ENCODE measurements at places on chromosomes 5 and 9.

- DNase-seq: no peak
These were observed 37.6 kb downstream of the MARCHF6 start for GRCh38 chr5:10391130-10391529.

GRCh38 chr5:74608736-74609601 lies 31.6 kb downstream of the ENC1 start:
- DNase-seq: no peak

GRCh38 chr5:74919487-74919886 lies 53.3 kb upstream of the FAM169A start:
- peak; percentile 61 for DNase-seq

DNA sequence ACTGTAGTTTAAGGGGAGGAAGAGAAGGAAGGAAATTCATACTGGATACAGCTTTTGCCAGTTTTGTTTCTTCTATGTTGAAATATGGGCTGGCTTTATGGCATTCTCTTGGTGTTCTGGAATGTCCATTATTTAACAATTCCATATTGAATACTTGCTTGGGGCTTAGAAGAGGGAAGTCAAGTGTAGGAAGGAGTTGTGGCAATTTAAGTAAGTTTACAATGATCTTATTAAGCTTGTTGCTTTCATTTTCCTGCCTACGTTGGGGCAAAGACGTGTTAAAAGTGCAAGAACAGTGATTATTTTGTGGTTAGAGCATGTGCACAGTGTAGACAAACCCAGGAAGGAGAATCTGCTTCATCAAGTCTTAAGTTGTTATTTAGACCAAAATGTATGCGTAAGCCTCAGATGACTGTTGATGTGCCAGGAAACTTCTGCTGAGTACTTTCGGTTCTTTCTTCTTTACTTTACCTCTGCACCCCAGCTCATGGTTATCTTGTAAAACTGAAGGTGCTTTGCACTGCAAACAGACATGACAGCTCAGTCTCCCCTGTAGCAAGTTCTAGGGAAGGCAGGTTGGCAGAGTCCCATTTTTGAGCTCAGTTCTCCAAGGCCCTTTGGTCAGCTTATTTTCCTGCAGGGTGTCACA lies 75.8 kb downstream of the F2RL2 start:
- no peak for DNase-seq

DNA sequence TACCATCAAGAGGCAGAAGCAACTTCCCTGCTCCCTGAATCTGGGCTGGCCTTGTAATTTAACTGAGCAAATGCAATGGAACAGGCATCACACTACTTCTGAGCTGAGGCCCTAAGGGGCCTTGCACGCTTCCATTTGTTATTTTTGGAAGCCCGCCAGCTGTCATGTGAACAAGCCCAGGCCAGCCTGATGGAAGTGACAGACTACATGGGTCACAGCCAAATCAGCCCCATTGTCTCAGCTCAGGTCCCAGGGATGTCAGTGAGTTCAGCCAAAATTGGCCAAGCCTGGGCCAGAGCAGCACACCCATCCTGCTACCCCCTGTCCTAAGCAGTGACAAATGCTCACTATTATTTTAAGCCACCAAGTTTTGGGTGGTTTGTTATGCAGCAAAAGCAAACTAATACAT lies 72.8 kb downstream of the PRRT1B start:
- DNase-seq: peak; percentile 84

DNA sequence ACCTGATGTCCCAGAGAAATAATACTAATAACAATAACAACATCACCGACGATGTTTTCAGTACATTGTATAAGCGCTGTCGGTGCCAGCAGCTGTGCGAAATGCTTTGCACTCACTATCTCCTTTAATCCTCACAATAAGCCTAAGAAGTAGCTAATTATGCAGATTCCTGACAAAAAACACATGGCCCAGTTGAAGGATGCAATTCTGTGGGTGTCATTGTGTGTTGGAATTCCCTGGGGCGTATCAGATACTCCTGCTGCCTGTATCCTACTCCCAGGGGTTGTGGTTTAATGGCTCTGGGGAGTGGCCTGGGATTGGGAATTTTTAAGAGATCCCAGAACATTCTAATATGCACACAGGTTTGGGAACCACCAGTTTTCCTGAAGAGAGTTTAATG lies 154.0 kb downstream of the RGS3 start:
- DNase-seq: no peak

GRCh38 chr5:75558221-75558620 lies 46.5 kb downstream of the POLK start:
- peak; percentile 83 for DNase-seq

DNA sequence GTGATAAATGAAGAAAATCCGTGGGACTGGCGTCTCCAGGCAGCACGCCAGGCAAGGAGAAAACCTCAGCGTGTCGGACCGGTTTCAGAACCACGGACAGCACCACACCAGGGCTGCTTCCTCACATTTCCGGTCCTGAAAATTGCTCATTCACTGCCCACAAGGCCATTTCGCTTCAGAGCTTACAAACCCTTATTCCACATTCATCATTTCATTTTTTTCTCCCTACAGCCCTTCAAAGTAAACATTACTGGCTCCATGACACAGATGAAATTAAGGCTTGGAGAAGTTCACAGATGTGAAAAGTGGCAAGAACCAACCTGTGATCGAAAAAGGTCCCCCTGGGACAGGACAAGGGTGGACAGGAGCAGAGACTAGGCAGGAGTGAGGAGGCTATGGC lies 1.5 kb upstream of the GPRIN1 start:
- DNase-seq: peak; percentile 85

DNA sequence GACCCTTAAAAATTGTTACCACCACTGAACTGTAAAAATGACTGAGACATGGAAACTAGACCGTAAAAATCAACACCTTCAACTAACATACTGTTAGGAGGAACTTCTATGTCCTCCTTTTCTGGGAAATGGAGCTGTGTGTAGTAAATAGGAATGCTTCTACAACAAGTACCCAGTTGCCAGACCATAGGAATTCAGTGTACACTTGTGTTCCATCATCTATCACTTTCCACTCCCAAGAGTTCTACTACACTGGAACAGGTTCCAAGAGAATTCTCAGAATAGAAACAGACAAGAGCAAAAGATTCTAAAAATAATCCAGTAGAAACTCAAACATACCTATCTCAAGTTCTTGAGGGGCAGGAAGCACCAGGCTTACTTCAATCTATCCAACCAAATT lies 23.6 kb downstream of the UBAP2 start:
- no peak for DNase-seq

DNA sequence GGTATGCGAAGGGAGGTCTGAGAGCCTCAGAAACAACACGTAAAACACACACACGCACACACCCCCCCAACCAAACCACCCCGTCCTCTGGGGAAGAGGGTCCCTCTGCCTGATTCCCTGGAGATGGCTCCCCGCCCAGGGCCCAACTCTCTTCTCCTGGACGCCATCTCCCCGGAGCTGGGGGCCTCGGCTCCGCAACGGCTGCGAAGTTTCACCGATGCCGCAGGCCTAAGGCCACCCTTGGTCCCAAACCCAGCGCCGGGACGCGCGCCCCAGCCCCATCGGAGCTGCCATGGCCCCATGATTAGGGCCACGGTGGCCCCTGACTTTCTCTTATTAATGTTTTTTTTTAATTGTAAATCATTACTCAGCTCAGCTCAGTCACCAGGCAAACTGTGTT lies 181.4 kb upstream of the TBCA start:
- no peak for DNase-seq

DNA sequence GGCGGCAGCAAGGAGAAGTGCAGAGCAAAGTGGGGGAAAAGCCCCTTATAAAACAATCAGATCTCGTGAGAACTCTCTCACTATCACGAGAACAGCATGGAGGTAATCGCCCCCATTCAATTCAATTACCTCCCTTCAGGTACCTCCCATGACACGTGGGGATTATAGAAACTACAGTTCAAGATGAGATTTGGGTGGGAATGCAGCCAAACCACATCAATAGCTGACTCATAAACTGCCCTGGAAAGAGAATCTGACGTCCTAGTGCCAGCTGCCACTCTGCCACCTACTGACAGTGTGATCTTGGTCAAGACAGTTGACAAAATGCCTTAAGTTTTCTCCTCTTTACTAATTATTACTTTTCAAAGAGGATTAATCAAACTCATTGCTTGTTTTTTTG lies 128.3 kb downstream of the GPBP1 start:
- peak; percentile 73 for DNase-seq

DNA sequence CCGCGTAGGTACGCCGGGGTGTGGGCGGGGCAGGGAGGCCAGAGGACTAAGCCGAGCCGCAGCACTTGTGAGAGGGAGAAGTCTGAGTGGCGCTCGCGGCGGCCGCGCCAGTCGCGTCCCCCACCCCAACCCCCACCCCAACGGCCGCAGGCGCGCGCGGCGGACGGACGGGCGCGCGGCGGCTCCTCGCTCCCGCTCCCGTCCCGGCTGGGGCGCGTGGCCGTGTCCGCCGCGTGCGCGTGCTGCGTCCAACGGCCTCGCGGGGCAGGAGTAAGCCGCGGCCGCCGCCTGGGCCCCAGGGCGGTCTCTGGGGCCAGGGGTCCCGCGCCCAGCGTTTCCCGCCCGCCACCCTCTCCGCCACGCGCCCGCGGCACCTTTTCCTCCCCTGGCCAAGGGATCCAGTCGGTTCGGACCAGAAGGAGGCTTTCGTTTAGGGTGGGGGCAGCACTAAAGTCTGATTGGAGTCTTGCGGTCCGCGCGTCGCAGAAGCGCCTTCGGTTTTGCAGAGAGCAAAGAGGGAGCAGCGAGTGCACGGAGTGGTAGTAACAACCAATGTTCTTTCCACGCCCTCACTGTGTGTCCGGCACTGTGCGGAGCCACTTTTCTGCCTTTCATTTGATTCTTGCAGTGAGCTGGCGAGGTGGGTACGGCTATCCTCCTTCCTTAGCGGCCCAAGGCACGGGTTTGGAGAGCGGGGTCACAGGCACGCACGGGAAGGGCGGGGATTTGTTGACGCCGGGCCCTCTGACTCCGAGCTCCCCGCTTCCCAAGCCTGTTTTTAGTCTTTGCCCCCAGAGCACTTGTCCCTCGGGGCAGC lies 483 bp downstream of the G3BP1 start:
- DNase-seq: no peak

- DNase-seq: no peak
These were observed 279.6 kb downstream of the RFX3 start for GRCh38 chr9:3246241-3246640.

DNA sequence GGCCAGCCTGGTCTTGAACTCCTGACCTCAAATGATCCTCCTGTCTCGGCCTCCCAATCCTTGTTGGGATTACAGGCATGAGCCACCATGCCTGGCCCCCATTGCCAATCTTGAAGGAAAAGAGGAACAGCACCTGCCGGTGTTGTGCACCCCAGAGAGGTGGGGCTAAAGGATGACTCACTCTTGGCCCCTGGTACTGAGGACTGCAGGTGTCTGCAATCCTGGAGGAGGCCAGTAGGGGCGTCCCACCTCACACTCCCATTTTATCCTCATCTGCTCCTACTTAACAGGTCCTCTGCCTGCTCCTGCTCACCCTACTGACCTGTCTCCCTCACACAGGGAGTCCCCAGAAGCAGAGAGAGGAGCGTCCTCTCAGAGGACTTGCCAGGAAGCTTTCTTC lies 390.4 kb downstream of the ARHGEF28 start:
- no peak for DNase-seq

- no peak for DNase-seq
These were observed 157.4 kb downstream of the MUSK start for GRCh38 chr9:110825950-110826349.

- no peak for DNase-seq
These were observed 290.2 kb downstream of the DMRT2 start for GRCh38 chr9:1340390-1340789.

DNA sequence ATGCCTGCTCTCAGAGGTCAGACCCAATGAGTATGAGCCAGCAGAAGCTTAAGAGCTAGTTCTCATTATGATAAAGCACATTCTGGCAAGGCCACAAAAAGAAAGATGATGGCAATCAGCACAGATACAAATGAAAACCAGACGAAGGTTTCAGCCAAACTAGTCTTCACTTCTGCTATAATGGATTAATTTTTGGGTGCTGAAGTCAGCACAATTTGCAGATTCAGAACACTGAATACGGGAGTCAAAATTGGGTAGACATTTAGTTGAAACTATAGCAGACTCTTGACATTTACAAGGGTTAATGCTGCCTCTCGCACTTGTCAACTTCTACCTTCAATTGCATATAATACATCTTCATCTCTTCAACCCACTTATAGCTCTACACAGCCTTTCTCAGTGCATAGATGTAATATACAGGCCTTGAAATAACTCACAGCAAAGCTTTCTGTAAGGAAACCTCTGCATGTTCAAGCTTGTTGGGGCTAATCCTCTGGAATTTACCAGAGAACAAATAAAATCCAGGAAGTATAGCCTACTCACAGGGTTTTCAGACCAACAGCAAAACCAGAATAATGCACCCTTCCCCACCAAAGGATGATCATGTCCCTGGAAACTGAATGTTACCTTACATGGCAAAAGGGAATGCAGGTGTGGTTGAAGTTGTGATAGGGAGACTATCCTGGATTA lies 77.1 kb downstream of the BAAT start:
- DNase-seq: no peak

- no peak for DNase-seq
These were observed 216.7 kb downstream of the CTNND2 start for GRCh38 chr5:11687498-11687897.

DNA sequence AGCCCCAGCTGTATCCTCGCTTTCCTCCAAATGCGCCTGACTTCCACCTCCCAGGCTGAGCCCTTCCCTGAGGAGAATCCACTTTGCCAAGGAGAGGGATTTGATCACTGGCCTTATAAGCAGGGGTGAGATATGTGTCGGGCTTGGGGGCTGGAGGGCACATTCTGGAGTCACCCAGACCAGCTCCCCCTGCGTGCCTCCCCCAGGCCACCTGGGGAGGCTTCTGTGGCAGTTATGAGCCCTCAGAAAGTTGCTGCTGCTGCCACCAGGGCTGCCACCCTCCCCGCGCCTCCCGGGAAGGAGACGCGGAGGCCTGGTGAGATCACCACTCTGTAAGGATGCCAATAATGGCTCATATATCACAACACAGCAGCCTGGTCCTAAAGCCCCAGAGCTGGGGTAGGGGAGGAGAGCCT lies 211.5 kb downstream of the PAPPA start:
- DNase-seq: no peak

- DNase-seq: no peak
These were observed 397.2 kb upstream of the DAB2 start for GRCh38 chr5:39822020-39822419.

- DNase-seq: no peak
These were observed 21.9 kb downstream of the PTGS1 start for GRCh38 chr9:122392714-122393113.

DNA sequence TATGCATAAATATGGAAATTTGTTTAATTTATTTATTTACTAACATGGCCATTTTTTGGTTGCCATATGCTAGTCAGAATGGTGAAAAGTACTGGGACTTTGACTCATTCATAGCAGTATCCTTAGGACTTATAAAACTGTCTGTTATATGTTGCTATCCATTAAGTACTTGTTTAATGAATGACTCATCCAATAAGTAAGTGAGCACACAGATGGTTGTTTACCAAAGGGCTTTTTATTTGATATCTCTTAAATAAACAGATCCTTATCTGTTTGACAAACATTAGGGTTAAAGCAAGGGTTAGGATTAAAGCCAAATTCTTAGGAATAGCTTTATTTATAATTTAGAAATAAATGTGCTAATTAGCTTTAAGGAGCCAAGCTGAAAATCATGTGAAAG lies 183.4 kb downstream of the FBXO4 start:
- no peak for DNase-seq

- no peak for DNase-seq
These were observed 170.1 kb downstream of the SPOCK1 start for GRCh38 chr5:137328991-137329390.

GRCh38 chr5:172505845-172506244 lies 51.5 kb upstream of the SH3PXD2B start:
- no peak for DNase-seq
